ENCODE measurements at places on chromosomes 16 and 17.

DNA sequence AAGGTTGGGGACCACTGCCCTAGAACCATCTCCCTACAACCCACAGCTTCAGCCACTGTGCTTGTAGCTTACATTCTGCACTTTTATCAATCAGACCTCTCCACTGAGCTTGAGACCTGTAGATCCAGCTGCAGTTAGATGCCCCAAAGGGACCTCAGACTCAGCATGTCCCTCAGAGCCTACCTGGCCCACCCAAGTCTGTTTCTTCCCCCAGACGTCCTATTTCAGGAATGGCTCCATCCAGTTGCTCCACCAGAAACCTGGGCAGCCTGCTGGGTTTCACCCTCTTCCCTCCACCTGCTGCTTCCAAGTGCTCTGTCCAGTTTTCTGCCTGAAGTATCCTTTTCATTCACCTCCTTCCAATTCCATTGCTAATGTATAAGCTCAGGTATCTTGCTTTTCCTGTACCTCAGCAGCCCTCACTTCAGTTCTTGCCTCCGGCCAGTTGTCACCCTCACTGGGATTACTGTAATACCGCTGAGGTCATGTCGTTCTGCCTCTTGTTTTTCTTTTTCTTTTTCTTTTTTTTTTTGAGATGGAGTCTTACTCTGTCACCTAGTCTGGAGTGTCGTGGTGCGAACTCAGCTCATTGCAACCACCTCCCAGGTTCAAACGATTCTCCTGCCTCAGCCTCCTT, 55.0 kb downstream of the GNA13 start:
- no peak for DNase-seq

DNA sequence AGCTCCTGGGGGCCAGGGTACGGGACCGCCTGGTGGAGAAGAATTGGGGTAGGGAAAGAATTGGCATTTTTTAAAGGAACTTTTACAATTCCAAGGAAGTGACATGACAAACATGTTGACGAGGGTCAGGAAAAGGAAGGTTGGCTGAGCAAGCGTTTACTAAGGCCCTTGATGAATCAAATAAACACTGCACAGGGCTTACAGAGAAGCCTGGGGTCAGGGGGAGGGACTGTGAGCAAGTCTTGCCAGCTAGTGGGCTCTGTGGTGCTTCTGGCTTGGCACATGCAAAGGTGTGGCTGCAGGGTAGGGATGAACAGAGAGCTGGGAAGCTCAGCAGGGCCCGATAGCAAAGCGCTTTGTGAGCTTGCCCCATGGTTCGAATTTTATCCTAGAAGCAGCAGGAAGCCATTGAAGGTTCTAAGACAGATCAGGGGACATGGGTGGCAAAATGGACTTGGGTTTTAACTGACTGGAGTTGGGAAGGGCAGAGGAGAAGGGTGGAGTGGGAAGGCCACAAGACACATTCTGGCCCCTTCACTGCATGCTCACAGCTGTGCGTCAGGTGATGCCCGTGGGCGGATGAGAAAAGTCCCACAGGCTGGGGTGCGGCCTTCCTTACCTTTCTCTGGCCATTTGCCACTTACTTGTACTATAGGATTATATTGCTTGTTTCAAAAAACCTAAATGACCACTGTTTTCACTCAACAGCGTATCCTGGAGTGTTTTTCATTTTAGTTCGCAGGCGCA, 117.8 kb downstream of the SOCS1 start:
- no peak for DNase-seq

GRCh38 chr17:28745786-28746411, 2.1 kb downstream of the TRAF4 start:
- DNase-seq: no peak

- no peak for DNase-seq
Measured at GRCh38 chr16:85724936-85725335, 26.0 kb downstream of the C16orf74 start.

- no peak for DNase-seq
Measured at GRCh38 chr16:71631776-71632175, 5.8 kb downstream of the MARVELD3 start.

DNA sequence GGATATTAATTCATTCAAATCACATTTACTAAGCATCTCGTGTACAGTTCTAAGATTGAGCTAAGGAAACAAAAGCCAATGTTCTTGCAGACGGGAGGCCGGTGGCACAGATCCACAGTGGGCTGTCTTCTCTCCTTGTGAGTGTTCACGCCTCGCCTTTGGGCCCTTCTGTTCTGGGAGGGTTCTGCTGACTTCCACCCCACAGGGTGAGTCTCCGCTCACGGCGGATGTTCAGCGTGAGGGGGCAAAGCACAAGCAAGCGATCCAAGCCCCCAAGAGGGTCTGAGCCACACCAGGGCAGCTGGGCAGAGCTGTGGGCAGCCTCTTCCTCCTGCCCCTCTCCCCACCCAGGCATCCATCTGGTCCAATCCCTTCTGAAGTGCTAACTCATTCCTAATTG, 84.3 kb upstream of the DOC2B start:
- DNase-seq: no peak

DNA sequence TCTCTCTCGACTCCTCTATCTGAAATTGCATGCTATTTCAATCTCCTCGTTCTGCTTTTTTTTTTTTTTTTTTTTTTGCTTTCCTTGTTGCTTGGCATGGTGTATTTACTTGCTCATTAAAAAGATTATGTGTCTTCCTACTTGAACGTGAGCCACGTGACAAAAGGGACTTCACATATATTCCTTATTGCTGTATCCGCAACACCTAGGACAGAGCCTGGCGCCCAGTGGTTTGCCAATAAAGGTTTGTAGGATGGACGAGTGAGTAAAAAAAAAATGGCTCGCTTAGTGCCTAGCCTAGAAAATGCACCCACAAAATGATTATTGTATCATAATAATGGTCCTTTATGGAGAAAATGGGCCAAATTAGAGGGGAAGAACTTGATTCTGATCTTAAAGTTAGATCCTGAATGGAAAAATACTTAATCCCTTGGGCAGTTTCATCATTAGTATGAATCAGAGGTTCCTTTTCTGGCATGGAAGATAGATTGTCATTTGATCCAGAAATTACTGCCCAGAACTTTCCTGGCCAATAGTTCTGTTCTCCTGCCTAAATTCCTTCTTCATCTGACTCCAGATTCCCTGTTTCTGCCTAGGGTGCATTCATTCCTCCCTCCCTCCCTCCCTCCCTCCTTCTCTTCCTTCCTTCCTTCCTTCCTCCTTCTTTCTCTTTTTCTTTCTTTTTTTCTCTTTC, 13.6 kb upstream of the TMEM220 start:
- DNase-seq: no peak

GRCh38 chr16:51153577-51154031, 2.5 kb upstream of the SALL1 start:
- DNase-seq: no peak

DNA sequence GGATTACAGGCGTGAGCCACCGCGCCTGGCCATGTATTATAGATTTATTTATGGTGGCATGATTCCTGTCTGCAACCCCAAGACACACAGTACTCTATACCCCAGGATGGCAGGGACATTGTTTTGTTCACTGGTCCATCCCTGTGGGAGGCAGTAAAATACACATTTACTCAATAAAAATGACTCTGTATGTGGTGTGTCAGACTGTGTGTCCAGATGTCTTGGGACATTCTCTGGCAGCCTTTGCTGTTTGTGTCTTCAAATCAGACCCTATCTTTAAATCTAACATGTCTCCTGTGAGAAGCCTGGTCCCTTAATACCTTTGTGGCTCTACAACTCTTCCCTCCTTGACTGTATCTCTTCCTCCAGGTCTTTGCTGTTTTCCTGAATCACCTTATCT, 1.7 kb upstream of the COASY start:
- no peak for DNase-seq

GRCh38 chr17:59373882-59374495, 42.5 kb downstream of the YPEL2 start:
- no peak for DNase-seq

DNA sequence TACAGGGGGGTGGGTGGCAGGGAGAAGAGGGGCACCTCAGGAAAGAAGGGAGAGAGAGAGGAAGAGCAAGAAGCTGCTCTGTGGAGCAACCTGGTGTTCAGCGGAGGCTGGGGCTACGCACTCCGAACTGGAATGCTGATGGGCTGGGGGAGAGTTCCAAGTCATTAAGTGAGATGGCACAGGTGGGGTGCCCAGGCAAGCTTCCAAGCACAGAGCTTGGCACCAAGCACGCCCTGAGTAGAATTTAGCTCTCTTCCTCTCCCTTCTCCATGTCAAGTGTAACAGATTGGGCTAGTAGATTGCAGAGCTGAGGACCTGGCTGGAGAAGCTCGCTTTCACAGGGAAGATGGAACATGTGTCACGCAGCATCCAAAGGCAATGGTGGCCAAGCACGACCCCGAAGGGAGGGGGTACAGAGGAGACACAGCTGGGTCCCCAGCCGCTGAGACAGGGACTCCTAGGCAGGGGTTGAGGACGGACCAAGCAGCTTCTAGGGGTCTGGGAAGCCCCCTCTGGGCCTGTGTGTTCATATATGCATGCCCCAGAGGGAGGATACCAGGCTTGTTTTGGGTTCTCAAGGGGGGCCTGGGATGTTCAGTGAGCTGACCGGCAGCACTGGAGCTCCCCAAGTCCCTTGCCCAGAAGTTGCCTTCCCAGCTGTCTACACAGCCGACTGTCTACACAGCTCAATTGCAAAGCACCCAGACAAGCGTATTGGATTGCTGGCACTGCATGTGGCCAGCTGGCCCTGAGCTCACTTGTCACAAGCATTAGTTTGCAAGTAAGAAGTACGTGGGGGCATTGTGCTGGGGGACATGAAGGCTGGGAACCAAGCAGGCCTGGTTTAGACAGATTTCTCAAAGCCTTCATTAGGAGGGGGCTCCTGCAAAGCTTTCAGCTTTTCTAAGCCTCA, 247.8 kb downstream of the ENGASE start:
- no peak for DNase-seq

DNA sequence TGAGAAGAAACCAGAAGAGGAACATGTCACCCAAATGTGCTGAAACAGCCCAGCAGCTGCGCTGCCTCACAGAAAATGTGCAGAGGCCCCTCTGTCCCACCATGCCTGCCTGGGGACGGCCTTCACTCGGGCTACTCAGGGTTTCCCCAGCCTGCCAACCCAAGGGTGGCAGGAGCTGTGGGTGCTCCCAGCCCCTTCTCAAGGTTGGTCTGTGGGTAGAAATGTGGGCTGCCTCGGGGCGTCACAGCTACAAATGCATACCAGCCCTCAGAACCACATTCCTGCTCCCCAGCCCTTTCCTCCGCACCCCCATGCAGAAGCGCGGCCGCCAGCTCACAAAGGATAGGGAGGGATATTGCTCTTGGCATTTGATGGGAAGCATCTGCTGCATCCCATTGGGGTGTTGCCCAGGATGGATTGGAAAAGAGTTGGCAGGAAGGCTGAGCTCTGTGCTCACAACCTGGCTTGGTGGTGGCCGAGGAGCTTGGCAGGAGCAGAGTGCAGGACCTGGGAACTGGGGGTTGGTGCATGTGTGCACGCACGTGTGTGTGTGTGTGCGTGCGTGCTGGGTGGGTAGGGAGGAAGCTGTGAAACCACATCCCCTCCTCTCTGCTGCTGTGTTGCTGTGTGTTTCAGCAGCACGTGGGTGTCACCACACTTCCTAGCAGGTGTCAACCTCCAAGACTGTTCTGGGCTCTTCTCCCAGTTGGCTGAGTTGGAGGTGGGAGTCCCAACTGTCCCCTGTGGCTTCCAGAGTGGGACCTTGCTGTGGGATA, 304.4 kb downstream of the SEC14L1 start:
- peak; percentile 70 for DNase-seq

DNA sequence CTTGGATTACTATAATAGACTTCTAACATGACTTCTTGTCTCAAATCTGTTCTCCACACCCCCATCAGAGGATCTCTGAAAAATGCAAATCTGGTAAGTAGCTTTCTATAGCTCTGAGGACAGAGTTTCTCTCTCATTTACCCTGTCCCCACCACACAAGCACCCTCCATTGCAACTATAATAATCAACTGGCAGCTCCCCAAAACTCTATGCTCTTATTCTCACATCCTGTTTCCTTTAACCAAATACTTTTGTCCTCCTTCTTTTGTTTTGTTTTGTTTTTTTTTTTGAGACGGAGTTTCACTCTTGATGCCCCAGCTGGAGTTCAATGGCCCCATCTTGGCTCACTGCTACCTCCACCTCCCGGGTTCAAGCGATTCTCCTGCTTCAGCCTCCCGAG, 73.4 kb downstream of the HELZ start:
- DNase-seq: no peak

GRCh38 chr17:50587571-50587970, 27.1 kb downstream of the CACNA1G start:
- no peak for DNase-seq

DNA sequence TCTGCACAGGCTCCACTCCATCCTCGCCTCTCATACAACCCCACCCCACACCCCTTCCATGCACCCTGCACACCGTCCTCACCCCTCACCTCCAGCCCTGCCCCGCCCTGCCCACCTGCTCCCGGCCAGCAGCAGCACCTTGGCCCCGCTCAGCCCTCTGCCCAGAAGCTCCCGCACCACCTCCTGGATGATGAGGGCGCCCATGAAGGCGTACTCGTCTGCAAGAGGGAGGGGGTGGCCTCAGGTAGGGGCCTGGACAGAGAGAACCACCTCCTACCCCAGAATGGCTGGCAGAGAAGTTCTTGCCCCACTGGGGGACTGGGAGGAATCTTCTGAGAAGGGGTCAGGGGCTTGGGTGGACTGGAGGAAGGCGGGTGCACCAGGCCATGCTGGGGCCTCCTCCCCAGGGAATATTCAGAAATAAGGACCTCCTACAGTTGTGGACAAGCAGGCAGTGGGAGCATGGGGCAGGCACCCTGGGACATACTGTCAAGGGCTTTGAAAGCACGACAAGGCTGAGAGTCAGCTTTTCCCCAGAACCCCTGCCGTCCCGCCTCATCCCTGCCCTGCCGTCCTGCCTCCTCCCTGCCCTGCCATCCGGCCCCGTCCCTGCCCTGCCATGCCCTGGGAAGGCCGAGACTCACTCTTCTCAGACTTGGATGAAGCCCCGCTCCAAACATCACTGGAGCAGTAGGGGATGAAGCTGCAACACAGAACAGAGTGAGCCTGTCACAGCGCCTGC, 3.1 kb downstream of the NOTUM start:
- no peak for DNase-seq

- no peak for DNase-seq
Measured at GRCh38 chr16:17476414-17477259, 5.9 kb upstream of the XYLT1 start.

GRCh38 chr17:79842136-79842655, 3.0 kb upstream of the CBX4 start:
- no peak for DNase-seq

DNA sequence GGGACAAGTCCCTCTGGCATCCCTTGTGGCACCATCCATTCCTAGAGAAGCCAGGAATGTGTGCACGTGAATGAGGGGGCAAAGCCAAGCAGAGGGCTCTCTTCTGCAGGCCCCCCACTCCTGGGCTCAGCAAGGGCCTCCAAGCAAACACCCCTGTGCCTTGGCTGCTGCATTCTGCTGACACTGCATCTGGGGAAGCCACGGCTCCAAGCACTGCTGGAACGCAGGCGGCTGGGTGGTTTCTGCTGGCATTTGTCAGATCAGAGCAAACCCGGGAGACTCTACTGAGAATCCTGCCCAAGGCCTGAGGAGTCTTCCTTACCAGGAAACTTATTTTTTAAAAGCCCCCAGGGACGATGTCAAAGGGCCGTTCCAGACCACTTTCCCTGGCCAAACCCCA, 23.3 kb downstream of the ATP6V0D1 start:
- DNase-seq: no peak

- DNase-seq: peak; percentile 24
Measured at GRCh38 chr17:64736804-64737492, 74.8 kb upstream of the SMURF2 start.

Data from stimulated activated CD8-positive, alpha-beta memory T cell treated with anti-CD3 and anti-CD28 coated beads, Interleukin-4, amount 100 ng/mL, for 24 hours (primary cell).